ENCODE measurements at places on chromosomes 7 and 10.

- DNase-seq = no peak
Observed at GRCh38 chr7:70285187-70285586, 686.9 kb downstream of the AUTS2 start.

DNA sequence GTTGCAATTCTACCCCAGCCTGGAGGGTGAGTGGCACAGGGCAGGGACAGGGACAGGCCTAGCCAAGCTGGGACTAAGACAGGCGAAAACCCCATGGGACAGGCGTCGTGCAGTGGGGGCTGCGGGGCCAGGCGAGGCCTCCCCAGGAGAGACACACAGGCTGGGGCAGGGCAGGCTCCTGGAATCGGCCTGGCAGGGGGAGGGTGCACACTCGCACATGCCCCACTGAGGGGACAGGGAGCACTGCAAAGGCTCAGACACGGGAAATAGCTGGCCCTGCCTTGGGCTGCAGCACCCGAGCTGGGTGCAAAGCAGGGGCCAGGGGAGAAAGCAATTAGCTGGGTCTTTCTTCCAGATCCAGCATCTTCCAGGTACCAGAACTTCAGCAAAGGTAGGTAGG lies 10.4 kb downstream of the LAT2 start:
- DNase-seq = no peak

DNA sequence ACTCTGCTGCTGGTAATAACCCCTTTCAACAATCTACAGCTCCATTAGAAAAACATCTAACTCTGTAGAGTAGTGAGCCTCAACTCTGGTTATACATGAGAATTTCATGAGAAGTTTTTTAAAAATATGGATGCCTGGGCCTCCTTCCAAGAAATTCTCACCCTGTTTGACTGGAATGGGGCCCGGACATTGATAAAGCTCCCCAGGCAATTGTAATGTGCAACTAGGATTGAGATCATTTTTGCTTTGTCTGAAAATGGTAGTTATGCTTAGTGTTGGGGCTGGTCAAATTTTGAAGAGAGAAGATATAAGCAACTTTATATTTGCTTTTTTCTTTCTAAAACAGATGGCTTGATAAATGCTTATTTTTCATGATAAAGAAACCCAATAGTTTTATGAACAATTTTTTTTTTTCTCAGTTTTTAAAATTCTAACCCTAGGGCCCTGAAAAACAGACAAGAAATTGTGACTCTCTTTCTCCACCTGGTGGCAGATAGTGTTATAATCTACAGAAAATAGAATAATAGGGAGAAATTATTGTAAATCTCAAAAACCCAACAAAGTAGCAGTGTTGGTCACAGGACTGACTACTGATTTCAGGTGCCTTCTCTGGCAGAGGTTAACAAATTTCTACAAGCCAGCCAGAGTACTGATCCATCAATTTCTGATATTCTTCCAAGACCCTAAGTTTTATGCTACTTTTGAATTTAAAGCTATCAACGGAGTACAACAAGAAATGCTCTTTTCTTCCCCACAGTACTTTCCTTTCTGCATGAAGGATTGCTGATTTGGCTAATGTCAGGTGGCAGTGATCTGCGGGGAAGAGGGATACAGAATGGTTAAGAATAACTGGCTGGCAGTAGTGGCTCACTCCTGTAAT lies 174.8 kb downstream of the DKK1 start:
- DNase-seq = no peak

DNA sequence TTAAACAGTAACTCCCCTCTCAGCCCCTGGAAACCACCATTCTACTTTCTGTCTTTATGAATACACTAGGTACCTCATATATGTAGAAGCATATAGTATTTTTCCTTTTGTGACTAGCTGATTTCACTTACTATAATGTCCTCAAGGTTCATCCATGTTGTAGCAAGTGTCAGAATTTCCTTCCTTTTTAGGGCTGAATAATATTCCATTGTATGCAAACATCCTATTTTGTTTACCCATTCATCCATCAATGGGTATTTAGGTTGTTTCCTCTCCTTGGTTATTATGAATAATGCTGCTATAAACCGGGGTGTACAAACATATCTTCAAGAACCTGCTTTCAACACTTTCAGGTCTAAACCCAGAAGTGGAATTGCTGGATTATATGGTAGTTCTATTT lies 125.3 kb downstream of the SGMS1 start:
- no peak for DNase-seq

GRCh38 chr10:52780391-52781155 lies 8.0 kb upstream of the MBL2 start:
- DNase-seq = no peak

All from NCI-H1694 (cell line).